ENCODE measurements at places on chromosomes 6 and 20.

GRCh38 chr6:36252005-36252404 lies 17.9 kb upstream of the PNPLA1 start:
- DNase-seq = no peak

- peak; percentile 53 for DNase-seq
Observed at GRCh38 chr20:57251344-57251743, 15.1 kb downstream of the BMP7 start.

DNA sequence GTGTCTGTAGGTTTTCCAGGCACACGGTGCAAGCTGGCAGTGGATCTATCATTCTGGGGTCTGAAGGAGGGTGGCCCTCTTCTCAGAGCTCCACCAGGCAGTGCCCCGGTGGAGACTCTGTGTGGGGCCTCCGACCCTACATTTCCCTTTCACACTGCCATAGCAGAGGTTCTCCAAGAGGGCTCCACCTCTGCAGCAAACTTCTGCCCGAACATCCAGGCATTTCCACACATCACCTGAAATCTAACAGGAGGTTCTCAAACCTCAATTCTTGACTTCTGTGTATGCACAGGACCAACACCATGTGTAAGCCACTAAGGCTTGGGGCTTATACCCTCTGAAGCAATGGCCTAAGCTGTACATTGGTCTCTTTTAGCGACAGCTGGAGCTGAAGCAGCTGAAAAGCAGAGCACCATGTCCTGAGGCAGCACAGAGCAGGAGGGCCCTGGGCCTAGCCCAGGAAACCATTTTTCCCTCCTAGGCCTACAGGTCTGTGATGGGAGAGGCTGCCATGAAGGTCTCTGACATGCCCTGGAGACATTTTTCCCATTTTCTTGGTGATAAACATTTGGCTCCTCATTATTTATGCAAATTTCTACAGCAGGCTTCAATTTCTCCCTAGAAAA lies 253.3 kb downstream of the ERMARD start:
- no peak for DNase-seq

GRCh38 chr6:12590901-12591300 lies 125.7 kb upstream of the PHACTR1 start:
- DNase-seq = no peak

GRCh38 chr6:160356074-160356744 lies 8.0 kb downstream of the SLC22A3 start:
- no peak for DNase-seq

GRCh38 chr20:18662279-18663040 lies 74.6 kb downstream of the DTD1 start:
- no peak for DNase-seq

GRCh38 chr6:74607934-74608333 lies 597.9 kb downstream of the COL12A1 start:
- no peak for DNase-seq

GRCh38 chr6:114445846-114446245 lies 103.0 kb upstream of the HS3ST5 start:
- no peak for DNase-seq

- DNase-seq = no peak
Observed at GRCh38 chr6:153059311-153059710, 56.8 kb upstream of the MTRF1L start.

DNA sequence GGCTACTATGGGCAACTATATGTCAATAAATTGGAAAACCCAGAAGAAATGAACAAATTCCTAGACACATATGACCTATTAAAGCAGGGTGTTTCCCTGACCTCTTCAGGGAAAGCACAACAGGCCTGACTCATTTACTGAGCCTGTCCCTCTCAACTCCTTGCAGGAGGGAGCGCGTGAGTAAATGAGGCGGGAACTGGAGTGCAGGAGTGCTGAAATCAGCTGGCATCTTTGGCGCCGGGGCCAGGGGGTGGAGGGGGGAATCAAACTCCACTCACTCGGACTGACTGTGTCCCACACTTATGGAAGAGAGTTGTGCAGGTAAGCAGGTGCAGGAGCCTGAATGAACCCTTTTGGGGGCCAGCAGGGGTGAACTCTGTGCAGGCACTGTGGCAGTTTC lies 671.2 kb upstream of the PTCHD4 start:
- DNase-seq = no peak

DNA sequence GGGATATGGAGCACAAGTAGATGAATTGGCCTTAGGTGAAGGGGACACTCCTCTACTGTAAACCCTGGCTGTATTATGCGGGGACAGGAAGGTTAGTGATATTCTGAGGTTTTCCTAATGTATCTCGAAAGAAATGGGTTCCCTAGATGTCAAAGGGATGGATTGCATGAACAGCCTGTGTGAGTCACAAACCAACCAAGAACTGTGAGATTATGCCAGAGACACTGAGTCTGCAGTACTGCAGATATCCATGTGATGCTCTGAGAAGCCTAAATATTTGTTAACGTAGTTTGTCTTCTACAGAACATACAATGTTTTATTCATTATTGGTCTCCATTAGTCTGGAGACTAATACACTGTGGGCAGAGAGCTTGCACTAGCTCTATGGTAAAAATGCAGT lies 182.2 kb downstream of the AKAP7 start:
- no peak for DNase-seq

DNA sequence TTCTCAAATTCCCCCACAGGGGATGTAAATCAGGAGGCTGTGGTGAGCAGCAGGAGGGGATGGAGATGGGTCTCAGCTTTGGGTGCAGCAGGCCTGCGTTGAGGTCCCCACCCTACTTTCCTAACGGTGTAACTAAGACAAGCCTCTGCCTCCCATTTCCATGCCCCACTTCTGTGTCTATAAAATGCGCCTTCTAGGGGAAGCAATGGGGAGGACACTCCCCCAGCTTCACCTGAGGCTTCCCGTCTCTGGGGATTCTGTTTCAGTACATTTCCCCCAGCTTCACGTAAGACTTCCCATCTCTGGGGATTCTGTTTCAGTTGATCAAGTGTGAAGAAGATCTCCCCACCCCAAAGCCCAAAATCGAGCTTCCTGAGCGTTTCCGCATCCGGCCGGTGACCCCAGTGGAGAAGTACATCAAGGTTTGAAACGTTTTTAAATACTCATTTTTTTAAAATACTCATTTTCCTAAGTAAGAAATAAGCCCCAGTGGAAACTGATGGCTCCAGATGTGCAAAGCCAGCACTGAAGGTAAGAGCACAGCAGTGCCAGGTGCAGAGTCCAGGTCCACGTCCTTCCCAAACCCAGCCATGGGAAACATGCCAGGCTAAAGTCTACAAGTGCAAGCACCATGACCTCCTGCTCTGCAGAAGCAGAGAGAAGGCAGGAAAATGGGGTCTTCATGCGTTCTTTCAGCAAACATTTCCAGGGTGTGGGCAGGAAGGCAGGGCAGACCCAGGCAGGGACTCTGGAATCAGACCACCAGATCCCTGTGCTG lies 73.1 kb downstream of the ANKRD60 start:
- DNase-seq = no peak

- DNase-seq = no peak
Observed at GRCh38 chr6:122075917-122076316, 323.5 kb upstream of the HSF2 start.

DNA sequence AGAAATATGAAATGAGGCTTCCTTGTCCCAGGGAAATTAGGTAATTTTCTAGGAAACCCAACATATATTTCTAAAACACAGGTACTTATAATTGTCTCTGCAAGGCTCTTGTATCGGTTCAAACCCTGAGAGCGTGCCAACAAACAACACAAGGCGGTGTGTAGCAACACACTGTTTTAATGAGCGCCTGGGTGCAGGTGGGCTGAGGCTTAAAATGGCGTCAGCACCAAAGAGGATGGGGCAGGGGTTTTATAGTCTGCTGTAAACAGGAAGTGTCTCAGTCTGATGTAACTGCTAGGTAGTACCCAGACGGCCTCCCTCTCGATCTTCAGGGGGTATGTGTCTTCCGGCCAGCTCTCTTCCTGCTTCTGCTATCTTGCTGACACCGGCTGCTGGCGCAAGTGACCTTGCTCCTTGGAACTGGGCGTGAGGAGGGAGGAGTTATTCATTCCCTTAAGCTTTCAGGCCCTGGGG lies 69.7 kb downstream of the EPB41L2 start:
- peak; percentile 29 for DNase-seq

- no peak for DNase-seq
Observed at GRCh38 chr6:34979994-34980393, 90.9 kb downstream of the ANKS1A start.

DNA sequence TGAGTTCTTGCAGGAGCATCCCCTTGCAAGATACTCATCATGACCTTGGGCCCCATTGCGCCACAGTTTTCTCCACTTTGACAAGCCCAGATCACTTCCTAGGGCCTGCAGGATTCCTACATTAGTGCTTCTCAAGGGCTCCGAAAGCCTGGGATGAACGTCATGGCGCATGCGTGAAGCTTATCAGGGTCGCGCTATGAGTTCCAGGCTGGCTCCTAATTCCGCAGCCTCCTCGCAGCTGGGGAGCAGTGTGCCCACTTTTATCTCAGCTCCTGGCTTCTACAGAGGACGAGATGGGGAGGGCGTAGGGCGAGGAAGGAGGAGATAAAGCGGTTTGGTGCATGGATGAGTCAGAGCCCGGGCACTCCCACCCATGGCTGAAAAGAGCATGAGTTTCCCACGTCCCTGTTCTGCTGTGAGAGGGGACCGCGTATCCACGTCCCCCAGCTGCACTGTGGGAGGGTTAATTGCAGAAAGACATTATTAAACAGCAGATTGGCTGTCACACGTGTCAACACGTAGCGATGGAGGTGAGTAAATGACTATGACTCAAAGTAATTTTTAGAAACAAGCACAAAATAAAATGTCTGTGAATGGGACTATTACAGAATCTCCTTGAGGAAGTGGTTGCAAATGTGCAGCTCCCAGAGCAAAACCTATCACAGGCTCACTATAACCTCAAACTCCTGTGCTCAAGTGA lies 72.9 kb upstream of the DSP start:
- no peak for DNase-seq

DNA sequence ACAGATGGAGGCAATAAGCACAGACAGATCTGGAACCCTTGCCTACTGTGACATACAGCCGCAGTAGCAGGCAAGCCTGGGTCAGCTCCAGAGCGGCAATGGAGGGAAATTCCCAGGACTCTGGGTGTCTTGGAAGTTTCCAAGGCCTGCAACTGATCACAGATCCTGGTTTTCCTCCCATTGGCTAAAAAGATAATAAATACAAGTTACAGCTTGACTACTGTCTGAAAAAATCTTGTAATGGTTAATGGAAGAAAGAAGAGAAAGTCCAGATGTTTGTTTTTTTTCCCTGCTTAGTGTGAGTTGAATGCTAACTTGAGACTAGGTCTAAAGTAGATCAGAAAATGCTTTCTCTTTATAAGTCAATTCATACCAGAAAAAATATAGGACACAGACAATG lies 307.6 kb downstream of the ALDH8A1 start:
- DNase-seq = no peak

DNA sequence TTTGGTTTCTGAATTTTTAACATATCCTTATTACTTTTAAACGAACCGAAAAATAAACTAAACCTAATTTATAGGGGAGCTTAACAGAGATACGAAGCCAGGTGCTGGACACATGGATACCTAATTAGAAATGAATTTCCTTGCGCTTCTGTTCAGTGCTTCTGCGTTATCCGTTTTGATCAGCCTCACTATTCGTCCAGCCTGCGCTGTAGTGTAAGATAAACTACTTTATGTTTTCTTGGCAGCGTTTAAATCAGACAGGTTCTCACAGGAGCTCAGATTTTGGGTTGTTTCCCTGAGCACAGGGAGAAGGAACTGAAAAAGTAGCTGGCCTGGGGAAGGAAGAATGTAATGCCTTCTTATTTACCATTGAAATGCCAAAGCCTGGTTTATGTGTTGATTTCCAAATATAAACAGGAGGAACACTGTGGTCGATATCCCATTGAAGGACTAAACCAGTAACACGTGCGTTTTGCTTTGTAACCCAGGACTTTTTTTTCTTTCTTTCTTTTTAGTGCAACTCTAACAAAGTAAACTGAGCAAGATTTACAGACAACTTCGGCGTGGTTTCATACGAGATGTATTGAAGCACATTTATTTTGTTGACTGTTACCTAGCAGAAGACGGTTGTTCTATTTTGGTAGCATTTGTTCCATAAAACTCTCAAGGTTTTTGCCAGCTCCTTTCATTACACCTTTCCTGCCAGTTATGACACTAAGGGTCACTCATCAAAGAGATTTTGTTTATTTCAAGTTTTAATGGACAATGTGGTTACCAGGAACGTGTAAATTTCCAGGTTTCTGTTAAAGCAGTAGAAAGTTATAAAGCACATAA lies 214.8 kb upstream of the HEY2 start:
- no peak for DNase-seq

DNA sequence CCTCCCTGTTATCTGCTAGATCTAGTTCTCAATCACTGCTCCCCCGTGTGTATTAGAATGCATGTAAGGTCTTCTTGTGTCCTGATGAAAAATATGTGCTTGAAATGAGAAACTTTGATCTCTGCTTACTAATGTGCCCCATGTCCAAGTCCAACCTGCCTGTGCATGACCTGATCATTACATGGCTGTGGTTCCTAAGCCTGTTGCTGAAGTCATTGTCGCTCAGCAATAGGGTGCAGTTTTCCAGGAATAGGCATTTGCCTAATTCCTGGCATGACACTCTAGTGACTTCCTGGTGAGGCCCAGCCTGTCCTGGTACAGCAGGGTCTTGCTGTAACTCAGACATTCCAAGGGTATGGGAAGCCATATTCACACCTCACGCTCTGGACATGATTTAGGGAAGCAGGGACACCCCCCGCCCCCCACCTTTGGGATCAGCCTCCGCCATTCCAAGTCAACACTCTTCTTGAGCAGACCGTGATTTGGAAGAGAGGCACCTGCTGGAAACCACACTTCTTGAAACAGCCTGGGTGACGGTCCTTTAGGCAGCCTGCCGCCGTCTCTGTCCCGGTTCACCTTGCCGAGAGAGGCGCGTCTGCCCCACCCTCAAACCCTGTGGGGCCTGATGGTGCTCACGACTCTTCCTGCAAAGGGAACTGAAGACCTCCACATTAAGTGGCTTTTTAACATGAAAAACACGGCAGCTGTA lies 73.4 kb downstream of the PTPN1 start:
- no peak for DNase-seq

GRCh38 chr6:163173741-163174140 lies 240.8 kb upstream of the QKI start:
- DNase-seq = no peak

DNA sequence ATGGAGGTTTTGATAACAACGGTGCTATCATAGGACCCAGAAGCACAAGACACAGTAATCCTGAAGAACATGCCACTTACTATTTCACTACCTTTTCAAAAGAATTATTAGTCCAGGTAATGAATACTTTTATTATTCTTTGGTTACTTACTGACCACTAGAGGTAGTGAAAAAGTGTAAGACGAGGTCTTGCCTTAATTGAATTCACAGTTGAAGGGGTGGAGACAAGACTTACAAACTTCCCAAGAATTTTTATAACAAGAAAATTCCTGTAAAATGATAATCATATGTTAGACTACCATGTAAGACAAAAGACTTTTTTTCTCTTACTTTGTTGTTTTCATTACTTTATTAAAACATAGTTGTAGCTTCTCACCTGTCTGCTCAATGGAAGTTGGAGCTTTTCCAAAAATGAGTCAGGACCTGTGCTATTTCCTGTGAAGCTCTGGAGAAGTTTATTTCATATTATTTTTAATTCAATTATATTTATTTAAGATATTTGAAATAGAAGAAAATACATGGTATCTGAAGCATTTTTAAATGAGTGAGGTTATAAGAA lies 52.4 kb downstream of the DOP1A start:
- DNase-seq = peak; percentile 11

- no peak for DNase-seq
Observed at GRCh38 chr6:29527126-29527525, 32.4 kb downstream of the UBD start.

Measured in kidney capillary endothelial cell (primary cell).